EH (cell line): ENCODE measurements at places on chromosomes 4 and X.
A peak's percentile ranks its signal among the peaks of the same experiment; 100 is the strongest.

GRCh38 chr4:174581901-174582300 is 59.6 kb upstream of the HPGD start:
- DNase-seq = no peak

- no peak for DNase-seq
Measured at GRCh38 chrX:23031600-23031999, 31.8 kb downstream of the DDX53 start.

- no peak for DNase-seq
Measured at GRCh38 chr4:47184083-47184482, 152.7 kb downstream of the GABRB1 start.

GRCh38 chr4:47715716-47716416 is 122.0 kb downstream of the CORIN start:
- DNase-seq = no peak

- peak; percentile 22 for DNase-seq
Measured at GRCh38 chr4:157170321-157170720, 50.2 kb upstream of the GRIA2 start.

- peak; percentile 30 for DNase-seq
Measured at GRCh38 chr4:175622887-175623286, 189.2 kb downstream of the GPM6A start.

GRCh38 chrX:110454336-110454735 is 95.7 kb downstream of the RTL9 start:
- no peak for DNase-seq

DNA sequence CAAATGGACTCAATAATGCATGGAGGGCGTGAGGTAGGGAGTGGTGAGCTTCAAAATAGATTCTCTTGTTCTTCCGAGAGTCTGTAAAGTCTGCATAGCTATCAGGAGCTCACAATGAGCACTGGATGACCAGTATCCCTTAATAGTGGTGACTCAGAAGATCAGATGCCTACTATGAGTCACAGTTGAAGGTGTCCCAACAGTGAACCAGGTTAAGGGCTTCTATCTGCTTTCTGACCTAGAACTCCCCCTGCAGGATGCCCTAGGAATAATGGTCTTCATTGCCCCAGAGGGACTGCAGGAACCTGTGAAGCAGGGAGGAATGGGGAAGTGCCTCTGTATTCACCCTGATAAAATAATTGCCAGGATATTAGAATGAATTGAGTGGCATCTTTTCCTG is 22.1 kb downstream of the DGKK start:
- DNase-seq = peak; percentile 0

- no peak for DNase-seq
Measured at GRCh38 chr4:124918559-124919122, 206.1 kb upstream of the ANKRD50 start.

DNA sequence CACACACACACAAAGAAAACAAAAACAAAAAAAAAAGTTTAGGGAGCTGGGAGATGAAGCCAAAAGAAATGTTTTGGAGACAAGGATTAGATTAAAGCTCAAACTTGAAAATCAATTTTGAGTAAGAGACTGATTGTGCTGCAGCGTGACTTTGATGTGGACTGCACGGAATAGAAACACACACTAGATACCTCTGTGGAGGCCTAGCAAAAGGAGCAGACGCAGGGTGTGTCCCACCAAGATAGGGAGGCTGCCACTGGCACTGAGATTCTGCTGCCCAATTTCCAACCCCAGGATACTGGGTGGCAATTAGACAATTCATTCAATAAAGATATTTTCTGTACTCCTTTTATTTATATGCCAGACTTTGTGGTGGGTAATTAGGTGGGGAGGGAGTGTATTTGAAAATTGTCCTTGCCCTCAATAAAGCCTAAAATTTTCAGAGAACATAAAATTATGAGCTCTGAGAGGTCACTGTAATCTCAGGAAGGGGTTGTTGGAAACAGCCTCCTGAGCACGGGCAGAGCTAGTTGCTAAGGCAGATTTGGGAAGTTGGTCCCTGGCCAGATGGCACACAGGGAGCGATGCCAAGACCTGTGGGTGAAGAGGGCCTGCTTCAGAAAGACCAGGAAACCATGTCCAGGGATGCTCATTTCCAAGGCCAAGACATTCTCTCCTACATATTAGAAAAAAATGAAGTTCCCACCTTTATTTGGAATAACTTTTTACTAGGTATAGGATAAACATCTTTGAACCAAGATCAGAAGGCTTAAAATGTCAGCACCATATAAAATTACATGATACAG is 1.9 kb upstream of the PPP3CA start:
- DNase-seq = no peak

DNA sequence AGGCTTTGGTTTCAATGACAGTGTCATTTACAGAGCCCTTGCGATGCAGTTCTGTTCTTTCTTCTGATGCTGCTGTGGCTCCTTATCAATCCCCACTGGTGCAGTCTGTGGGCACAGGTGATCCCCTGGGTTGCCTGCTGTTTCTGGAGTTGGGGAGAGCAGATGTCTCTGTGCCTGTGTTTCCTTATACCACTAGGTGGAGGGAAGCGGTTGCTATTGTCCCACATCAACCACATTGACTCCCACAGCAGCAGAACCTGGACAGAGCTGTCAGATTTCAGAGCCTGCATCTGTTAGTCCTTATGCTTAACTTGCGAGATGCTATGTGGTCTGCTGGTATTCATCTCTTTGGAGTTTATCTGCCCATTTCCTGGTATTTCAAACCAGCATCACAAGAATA is 57.7 kb downstream of the NEIL3 start:
- peak; percentile 43 for DNase-seq

DNA sequence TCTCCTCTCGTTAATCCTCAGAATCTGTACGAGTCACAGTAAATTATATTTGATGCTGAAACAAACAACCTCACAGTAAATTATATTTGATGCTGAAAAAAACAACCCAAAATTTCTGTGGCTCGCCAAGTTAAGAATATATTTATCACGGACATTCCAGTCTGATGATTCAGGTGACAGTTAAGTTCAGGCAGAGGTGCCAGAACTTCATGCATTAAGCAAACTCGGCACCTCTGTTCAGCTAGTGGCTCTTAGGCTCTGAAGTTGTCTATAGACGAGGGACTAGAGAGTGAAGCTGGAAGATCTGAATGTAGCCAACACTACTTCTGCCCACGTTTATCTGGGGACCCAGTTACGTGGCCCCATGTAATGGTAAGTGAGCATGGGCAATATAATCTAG is 132.2 kb upstream of the AGA start:
- peak; percentile 49 for DNase-seq

- DNase-seq = peak; percentile 87
Measured at GRCh38 chr4:40180356-40180755, 16.5 kb upstream of the RHOH start.

- no peak for DNase-seq
Measured at GRCh38 chrX:4588466-4588865, 875.0 kb upstream of the PRKX start.

DNA sequence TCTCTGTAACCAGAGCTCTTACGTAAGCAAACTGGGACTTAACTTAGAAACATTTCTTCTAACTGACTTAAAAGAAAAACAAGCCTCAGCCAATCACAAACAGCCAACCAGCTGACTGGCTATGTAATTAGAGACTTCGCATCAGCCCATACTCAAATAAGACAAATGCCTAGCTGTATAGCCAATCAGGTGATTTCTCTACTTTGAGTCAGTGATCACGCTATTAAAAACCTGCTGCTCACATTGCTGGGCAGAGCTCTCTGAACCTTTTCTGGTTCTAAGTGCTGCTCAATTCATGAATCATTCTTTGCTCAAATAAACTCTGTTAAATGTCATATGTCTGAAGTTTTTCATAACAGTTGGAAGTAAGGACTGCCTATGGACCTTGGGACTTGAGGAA is 9.9 kb upstream of the SMIM10L2A start:
- peak; percentile 33 for DNase-seq

- no peak for DNase-seq
Measured at GRCh38 chrX:132365490-132365889, 123.3 kb downstream of the MBNL3 start.

DNA sequence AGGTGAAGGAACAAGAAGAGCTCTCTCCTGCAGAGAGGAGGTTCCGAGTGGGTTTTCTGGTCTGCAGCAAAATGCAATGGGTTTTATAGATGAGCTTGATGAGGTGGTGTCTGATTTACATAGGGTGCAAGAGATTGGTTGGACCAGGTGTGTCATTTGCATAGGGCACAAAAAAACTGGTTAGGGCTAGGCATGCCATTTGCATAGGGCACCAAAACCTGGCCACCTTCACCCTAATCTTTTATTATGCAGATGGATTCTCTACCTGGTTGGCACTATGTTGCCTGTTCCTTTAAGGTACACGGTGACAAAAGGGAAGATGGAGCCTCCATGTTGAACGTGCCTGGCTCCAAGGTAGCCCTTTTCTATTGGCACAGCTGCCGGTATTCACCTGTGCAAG is 94.5 kb upstream of the PRKX start:
- DNase-seq = no peak

GRCh38 chr4:3250956-3251690 is 2.2 kb downstream of the MSANTD1 start:
- DNase-seq = no peak
